ENCODE measurements at places on chromosomes 16 and 17. TPM values are rescaled to one million over a fixed set of nuclear protein-coding genes. Genes with fewer than 3 reads are reported as not detected.

The TBX21 gene
- polyA plus RNA-seq = 0.31 TPM

The HOXB4 gene
- polyA plus RNA-seq = 2.2 TPM

The ZACN gene
- 1.6 TPM for polyA plus RNA-seq

The KREMEN2 gene
- polyA plus RNA-seq = 0.54 TPM

The IL17C gene
- not detected for polyA plus RNA-seq

The SLC35G6 gene
- not detected for polyA plus RNA-seq

The C16orf74 gene
- 4.9 TPM for polyA plus RNA-seq

The TSPAN10 gene
- polyA plus RNA-seq = 0.40 TPM

The BAIAP3 gene
- 6.5 TPM for polyA plus RNA-seq

The TMEM238L gene
- 21.2 TPM for polyA plus RNA-seq

The SLC38A7 gene
- 2.7 TPM for polyA plus RNA-seq

The OR1F1 gene
- polyA plus RNA-seq = not detected

The C16orf86 gene
- not detected for polyA plus RNA-seq

The ATP2A1 gene
- polyA plus RNA-seq = 2.2 TPM

The PRAC1 gene
- polyA plus RNA-seq = not detected

The WRAP53 gene
- polyA plus RNA-seq = 10.8 TPM

The CACNG5 gene
- 0.06 TPM for polyA plus RNA-seq

The KLHL10 gene
- not detected for polyA plus RNA-seq

The EVI2A gene
- polyA plus RNA-seq = 8.1 TPM

The TRAPPC2L gene
- 60.6 TPM for polyA plus RNA-seq

The KRT20 gene
- 721 TPM for polyA plus RNA-seq

The PPM1E gene
- polyA plus RNA-seq = 0.34 TPM

The CD300H gene
- polyA plus RNA-seq = not detected

The DHX38 gene
- 40.6 TPM for polyA plus RNA-seq

The CIBAR2 gene
- 0.04 TPM for polyA plus RNA-seq

The PSMC3IP gene
- 5.7 TPM for polyA plus RNA-seq

The KRT222 gene
- polyA plus RNA-seq = 5.1 TPM

The ZFP3 gene
- polyA plus RNA-seq = 2.7 TPM

The MT3 gene
- 0.72 TPM for polyA plus RNA-seq

Data from small intestine (tissue), 16 donors.